ENCODE measurements at places on chromosomes 13 and 19.

DNA sequence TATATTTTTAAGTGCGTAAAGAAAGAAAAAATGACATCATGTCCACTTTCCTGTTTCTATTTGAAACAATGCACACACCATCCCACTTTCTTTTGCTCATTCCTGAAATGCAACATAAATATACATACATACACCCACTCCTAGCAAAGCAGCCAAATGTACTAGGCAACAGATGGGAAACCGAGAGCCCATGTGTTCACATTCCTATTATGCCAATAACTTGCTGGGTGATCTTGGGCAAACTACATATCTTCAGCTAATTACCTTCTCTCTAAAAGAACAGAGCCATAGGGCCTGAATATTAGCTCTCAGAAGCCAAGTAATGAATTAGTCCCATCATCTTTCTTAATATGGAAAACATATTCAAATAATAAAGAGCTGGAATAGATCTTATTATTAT, 610.6 kb upstream of the ATXN8OS start:
- DNase-seq, result no peak

DNA sequence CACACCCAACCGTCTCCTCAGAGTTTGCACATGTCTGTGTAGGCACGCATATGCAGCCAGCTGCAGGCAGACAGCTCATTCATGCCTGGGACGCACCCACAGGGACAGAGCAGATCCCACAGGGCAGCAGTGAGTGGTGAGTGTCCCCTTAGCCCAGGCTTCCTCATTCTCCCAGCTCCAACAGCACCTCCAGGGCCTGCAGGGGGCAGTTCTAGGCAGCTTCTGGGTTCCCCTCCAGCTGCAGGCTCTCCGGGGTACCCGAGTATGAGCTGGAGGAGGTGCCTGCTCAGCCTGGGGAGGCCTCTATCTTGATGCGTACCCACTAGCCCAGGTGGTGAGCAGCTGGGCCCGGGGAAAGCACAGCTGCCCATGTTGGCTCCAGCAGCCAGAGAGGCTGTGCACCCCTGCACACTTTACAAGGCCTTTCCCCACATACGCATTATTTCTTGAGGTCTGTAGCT, 1.3 kb upstream of the SHANK1 start:
- no peak for DNase-seq

GRCh38 chr13:100214886-100215285, 126.0 kb downstream of the PCCA start:
- DNase-seq, result peak; percentile 84

DNA sequence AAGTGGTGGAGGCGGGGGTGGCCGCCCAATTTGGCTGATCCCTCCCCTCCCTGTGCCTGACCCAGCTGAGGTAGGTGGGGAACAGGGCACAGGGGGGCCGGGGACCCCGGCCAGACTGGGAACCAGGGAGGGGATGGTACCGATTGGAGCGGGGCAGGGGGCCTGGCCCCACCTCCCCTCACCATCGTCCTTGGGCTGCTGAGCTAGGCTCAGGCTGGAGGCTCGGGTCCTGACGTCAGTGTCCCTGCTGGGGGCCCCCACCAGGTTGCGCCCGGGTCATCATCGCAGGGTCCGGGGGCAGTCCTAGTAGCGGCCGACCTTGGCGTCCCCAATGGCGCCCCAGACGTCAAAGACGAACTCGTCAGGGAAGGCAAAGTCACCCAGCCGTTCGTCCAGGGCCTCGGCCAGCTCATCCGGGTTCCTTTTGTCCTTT, 3.0 kb upstream of the PTGER1 start:
- no peak for DNase-seq

GRCh38 chr13:113656003-113656588, 1.9 kb downstream of the ATP4B start:
- DNase-seq, result no peak

- no peak for DNase-seq
Measured at GRCh38 chr19:2043961-2044708, 6.9 kb downstream of the MKNK2 start.

- DNase-seq, result no peak
Measured at GRCh38 chr13:33649212-33649878, 168.6 kb upstream of the RFC3 start.

- DNase-seq, result no peak
Measured at GRCh38 chr13:102405499-102406100, 3.8 kb upstream of the FGF14 start.

DNA sequence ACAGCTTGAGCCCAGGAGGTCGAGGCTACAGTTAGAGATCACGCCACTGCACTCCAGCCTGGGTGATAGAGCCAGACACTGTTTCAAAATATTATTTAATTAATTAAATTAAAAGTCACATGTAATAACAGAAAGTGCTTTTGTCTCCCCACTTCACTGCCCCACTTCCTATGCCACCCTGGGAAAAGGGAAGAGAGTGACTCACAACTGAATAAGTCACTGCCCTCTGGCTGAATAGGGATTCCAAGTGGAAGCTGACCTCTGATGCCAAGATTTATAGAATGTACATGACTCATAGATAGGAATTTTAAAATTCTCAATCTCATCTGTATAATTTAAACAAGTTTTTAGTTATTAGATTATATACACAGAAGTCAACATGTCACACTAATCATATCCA, 22.2 kb upstream of the ERVV-1 start:
- no peak for DNase-seq

- no peak for DNase-seq
Measured at GRCh38 chr13:21691928-21692327, 21.1 kb downstream of the FGF9 start.

DNA sequence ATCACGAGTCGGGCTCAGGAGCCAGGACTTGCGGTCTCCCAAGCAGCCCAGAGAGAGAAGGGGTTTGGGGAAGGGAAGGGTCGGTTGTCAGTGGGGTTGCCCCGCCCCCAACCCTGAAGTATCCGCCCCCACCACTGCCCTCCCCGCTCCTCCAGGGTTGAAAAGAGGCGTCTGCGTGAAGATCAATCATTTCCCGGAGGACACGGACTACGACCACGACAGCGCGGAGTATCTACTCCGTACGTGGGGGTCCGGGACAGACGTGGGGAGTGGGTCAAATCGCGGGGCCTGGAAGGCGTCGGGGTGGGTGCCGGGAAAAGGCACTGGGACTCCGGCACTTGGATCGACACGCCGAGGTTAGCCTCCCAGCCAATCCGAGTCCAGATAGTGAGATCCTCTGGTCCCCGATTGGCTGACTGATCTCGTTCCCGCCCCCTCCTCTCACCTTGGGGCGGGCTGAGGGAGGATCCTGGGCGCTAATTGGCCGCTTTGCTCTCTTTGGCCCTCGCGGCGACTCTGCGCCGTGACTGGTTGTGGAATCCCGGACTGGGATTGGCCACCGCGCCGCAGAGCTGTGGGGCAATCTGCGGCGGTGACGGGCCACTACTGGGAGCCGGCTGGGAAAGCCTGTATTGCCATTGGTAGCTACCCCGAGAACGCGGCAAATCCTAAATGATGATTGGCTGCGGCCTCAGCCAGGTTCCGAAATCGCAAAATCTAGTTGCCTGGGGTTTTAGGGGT, 13.3 kb upstream of the CACNG6 start:
- peak; percentile 73 for DNase-seq

- DNase-seq, result no peak
Measured at GRCh38 chr19:55179606-55180484, at the start of gene SYT5. Gene SYT5 (minus strand): TSS chr19:55180289. CDS start chr19:55179041, 1,248 bp downstream.

DNA sequence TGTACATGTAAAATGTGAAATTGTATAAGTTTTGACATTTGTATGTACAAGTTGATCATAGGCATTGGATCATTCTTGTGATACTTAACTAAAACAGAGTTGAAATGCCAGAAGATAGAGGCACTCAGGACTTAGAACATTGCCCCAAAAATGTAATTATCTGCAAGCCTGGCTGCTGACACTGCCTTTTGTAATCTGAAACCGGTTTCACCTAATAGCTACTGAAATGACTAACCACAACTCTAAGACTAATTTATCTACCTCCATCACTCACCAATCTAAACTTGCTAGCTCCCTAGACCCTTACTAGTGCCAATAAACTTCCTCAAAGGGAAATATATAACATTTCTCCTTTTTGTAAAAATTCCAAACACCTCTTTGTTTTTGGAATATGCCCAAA, 2596.2 kb downstream of the PCDH9 start:
- peak; percentile 1 for DNase-seq

DNA sequence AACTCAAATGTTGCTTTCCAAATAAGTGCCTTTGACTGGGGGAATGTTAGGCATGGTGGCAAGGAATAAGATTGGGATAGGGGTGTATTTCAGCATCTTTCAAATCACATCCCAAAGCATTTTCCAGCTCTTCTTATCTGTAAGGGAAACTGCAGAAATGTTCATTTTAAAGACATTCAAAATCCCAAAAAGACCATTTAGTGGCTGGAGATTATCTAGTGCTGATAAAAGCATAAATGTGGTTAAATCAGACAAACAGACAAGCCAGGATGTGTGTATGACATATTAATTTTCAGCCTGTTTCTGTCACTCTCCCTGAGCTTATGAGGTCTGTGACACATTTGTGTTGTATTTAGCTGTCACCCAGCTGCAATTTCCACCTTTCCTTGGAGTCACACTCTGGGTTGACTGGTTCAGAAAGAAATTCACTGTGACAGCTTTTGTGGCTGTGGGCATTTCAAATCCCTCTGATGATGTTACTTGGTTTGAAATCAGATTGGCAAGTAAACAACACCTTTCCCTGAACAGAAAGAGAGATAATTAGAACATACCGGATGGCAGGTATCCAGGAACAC, 69.7 kb upstream of the SIAH3 start:
- DNase-seq, result no peak

GRCh38 chr13:106484084-106484483, 51.4 kb downstream of the EFNB2 start:
- DNase-seq, result no peak

GRCh38 chr13:88097541-88097940, 426.4 kb downstream of the SLITRK5 start:
- no peak for DNase-seq

GRCh38 chr13:34990399-34991214, 48.5 kb downstream of the NBEA start:
- DNase-seq, result no peak
